GM23248 (cell line): ENCODE measurements at places on chromosomes 12 and 14. TPM values are rescaled to one million over a fixed set of nuclear protein-coding genes. Genes with fewer than 3 reads are reported as not detected.

Gene FOXJ2
- total RNA-seq = 8.2 and 11.0 TPM in 2 replicates

Gene SERPINA5
- total RNA-seq = not detected in 2 replicates

- peak; percentile 95 for DNase-seq
Observed at GRCh38 chr12:52280319-52280795, 5.9 kb downstream of the KRT86 start.

DNA sequence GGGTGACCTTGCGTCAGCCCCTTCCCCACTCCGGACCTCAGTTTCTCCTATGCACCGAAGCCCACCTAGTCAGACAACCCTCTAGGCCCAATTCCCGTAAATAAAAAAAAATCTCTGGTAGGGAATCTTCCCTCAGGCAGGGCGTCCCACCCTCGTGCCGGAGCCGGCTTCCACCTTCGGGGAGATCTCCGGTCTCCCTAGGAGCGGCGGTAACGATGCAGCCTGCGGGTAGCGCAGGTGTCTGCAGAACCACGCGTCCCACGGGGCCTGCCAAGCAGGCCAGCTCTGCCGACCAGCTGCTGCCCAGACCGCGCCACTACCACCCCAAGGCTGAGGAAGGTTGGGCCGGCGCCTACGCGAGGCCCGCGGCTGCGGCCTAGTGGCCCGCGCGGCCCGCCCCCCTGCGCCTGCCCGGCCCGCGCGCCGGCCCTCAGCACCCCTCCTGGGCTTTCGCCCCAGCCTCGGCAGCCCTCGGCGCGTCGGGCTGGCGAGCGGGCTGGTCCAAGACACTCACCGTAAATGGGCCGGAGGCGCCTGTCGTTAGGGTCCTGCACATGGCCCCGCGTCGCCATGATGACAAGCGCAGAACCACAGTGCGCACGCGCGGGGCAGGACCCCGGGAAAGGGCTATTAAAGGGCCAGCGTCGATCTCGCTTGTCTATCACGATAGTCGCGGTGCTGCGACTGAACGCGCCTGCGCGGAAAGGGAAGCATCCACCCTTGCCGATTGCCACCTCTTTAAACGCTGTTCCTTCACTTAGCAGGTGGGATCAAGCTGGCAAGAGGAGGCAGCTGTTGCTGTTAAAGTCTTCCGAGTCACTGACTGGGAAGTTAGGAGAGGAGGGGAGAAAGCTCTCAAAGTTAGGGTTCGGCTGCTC is at the start of gene NAA25:
Gene NAA25, minus strand, starts transcription at position 582 of the 878 bp plus-strand sequence. Its CDS starts 10 bp downstream, at position 572.
- DNase-seq = peak; percentile 95

DNA sequence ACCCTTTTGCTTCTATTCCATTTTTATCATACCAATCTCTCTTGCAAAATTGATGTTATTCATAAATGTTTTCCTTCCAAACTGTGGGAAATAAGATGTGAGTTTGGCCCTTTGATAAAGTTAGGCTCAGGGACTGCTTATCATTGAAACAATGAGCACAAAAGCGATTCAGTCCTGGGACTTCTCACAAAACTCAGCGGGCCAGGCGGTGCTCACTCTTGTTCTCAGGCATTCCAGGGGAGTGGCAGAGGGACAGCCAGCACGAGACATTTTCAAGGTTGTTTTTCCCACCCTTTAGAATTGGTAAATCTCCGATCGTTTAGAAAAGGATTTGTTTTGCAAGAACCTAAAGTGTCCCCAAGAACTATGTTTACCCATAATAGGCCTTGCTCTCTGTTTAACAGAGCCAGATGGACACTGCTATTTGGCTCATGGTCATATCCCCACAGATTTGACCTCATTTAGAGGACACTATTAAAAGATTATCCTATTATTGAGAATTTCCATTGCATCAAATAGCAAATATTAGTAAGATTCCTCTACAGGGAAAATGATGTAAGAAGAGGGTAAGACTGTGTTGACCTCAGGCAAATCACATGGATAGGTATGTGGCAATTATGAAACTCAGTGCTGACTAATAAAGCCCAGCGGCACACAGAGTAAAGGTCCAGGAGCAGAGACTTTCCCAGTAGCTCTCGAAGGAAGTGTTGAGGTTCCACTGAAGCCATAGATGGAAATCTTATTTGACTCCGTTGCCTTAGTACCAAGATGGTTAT is 102.7 kb upstream of the USP44 start:
- peak; percentile 90 for DNase-seq

DNA sequence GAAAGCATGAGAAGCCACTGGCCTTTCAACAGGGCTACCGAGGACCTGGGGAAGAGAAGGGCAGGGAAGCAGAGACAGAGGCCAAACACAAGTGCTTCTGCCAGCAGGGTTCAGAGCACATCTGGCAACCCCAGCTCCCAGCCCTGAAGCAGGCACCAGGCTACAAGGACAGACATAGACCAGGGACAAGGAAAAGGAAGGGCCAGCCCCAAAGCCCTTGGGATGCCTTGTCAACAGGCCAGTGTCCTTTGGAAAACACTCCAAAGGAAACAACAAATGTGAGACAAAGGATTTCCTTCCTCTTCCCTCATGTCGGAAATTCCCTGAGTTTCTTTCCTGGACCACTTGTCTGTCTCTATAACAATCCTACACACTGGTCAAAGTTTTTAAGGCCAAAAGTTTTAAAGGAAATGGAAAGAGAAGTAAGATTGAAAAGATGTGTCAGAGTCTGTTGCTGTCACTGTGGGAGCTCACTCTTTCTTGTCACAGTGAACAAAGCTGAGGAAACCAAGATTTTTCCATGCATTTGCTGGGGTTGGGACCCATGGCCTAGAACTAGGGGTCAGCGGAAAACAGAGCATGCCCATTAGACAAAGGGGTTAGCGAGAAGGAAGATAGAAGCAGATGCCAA is 59.4 kb downstream of the TTC9 start:
- DNase-seq = no peak

Gene CHGA
- not detected in 2 replicates for total RNA-seq

GRCh38 chr14:35934499-35934898 is 108.4 kb downstream of the BRMS1L start:
- no peak for DNase-seq

Gene SCNN1A
- 0.76 TPM in 1 of 2 replicates, not detected in the other for total RNA-seq

- DNase-seq = peak; percentile 90
Observed at GRCh38 chr12:103841690-103842584, 903 bp upstream of the NT5DC3 start.

Gene PLEKHG7
- total RNA-seq = not detected in 2 replicates

Gene STYK1
- total RNA-seq = 1.1 TPM in 1 of 2 replicates, not detected in the other

DNA sequence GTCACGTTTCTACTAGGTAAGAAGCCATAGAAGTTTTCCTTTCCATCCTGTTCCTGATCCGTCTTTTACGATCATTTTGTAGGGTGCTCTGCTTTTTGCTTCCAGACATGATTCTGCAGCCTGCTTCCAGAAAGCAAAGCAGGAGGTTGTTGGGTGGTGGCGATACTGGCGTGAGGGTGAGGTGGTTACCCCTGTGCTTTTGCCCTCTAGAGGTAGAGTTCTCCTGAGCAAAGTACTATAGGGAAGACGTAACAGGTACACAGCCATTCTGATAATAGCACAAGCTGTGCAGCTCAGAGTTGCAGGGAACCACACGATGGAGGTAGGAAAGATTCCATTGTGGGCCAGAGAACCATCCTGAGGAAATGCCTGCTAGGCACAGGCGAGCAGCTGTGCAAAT is 186.0 kb downstream of the PAH start:
- no peak for DNase-seq

Gene BEGAIN
- total RNA-seq = 0.11 and 1.4 TPM in 2 replicates

Gene MED13L
- 88.7 and 187 TPM in 2 replicates for total RNA-seq

DNA sequence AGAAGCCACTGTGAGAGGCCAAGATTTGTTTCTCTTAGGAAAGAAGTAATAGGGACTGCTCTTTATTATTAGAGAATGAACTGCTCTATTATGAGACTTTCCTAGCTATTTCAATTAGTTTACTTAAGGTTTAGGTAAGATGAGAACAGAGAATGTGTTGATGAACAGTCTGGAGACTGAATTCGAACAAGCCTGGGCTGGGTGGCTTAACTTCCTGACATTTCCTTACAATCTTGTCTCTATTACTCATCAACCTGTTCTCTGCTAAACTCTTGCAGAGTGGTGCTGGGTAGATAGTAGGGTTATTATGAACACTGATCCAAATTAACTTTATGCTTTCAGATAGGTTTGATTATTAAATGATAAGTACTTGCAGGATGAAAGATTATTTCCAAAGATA is 31.2 kb downstream of the SLC15A5 start:
- no peak for DNase-seq

- DNase-seq = no peak
Observed at GRCh38 chr12:124088217-124088907, 115.3 kb downstream of the ZNF664 start.

GRCh38 chr12:93167841-93168492 is 209.8 kb upstream of the NUDT4 start:
- peak; percentile 38 for DNase-seq

- peak; percentile 50 for DNase-seq
Observed at GRCh38 chr14:80850197-80850814, 91.2 kb downstream of the CEP128 start.

DNA sequence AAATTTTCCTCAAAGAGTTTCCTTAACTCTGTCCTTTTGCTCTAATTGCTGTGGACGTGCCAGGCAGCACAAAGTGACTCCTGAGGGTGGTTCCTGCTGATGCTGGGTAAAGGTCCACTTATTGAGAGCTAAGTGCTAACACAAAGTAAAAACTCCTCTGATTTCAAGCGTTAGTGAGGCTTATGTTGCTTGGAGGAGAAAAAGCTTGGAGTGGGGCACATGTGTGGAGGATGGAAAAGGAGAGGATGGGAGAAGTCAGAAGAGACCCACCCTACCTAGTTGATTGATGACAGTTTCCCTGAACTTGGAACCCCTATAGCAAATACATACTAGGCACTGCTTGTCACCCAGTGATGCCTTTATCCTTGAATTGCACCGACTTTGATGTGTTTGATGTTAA is 10.1 kb upstream of the SLC11A2 start:
- no peak for DNase-seq

DNA sequence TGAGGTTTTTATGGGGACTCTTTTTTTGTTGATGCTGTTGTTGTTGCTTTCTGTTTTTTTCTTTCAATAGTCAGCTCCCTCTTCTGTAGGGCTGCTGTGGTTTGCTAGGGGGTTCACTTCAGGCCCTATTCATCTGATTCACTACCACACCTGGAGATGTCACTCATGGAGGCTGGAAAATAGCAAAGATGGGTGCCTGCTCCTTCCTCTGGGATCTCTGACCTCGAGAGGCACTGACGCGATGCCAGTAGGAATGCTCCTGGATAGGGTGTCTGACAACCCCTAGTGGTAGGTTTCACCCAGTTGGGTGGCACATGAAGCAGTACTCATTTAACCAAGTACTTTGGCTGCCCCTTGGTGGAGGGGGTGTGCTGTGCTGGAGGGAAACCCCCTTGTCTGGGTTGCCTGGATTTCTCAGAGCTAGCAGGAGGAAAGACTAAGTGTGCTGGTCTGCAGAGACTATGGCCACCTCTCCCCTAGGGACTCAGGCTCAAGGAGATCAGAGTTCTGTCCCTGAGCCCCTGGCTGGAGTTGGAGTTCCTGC is 745.5 kb downstream of the TMTC2 start:
- no peak for DNase-seq

Gene ANG
- 3.6 and 3.8 TPM in 2 replicates for total RNA-seq
